Sciatic nerve (tissue), 2 donors: ENCODE measurements at places on chromosomes 16 and 17. TPM values are rescaled to one million over a fixed set of nuclear protein-coding genes. Genes with fewer than 3 reads are reported as not detected.

DNA sequence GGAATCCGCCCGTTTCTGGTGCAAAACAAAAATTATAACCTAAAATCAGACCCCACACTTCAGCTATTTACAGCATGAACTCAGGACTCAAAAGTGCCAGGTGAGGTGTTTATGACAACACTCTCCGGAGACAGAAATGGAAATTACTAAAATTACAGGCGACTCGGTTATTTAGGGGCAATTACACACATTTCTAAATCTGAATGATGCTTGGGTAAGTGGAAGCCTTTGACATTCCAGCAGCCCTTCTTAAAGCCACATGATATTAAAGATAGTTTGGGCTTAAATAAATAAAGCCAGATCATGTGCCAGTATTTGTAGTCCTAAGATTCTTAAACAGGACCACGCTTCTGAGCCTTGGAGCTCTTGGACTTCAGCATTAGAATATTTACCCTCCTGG is 36.7 kb upstream of the PMP22 start:
- no peak for DNase-seq

GRCh38 chr17:83046448-83047181 is 32.8 kb upstream of the METRNL start:
- DNase-seq: no peak

DNA sequence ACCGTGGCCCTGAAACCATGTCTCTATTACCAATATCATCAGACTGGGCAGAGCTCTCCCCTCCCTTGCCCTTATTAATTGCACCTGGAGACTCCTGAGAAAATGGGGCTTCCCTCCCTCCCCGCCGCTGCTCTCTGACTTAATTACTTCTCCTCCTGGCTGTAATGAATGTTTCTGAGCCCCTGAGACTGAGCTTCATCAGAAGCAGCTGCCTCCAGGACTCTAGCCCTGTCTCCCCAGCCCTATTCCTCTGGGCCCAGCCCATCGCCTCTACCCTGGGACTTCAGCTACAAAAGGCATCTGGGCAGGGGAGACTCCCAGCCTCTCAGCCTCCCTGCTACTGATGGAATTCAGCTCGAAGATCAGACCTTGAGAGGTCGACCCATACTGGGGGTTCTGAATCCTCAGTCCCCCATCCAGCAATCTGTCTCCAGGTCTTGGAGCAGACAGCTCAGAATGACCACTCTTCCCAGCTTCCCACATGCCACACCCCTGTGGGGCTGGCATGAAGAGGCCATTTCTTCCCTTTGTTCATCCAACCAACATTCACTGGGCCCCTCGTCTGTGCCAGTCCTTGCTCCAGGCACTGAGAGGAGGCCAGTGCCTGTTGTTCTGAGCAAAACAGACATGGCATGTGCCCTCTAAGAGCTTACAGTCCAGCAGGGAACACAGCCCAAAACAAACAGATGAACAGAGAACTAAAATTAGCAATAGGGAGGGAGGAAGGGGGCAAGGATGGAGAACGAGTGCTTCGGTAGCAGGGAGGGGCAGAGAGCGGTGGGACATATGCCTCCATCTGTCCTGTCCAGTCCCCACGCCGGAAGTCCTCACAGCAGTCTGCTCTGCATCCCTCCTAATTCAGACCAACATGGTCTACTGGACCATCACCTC is 17.0 kb upstream of the NAGS start:
- DNase-seq: no peak

DNA sequence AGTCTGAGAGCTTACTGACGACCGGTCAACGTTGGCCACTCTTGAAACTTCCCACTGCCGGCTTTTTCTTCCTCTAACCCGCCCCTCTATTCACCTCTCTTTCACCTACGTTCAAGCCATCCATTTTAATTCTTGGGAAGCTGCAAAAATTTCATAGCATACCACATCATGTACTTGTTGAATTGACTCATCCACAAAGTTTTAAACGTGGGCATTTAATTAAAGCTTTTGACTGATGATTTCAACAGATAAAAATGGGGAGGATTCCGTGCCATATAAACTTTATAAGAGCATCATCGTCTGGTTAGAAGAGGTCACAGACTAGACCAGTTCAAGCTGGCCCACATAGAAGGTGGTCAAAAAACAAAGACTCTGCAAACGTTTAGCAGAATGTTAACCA is 22.5 kb downstream of the VPS53 start:
- no peak for DNase-seq

DNA sequence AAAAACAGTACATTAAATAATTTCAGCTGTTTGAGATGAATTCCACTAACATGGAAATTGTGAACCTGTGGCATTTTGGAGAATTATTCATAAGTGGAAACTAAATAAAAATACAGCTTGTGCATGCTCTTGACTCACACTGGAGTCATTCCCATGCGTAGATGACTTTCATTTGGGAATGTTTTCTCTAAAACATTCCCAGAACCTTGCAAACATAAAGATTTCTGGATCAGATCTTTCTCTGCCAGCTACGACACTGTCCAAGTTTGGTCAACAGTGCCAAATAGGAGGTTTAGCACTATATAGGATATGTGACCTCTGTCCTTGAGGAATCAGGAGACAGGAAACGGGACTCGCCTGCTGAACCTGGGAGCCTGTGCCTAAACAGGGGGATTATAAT is 400.9 kb downstream of the SLC39A11 start:
- no peak for DNase-seq

The CLDN9 gene
- 0.53 TPM for total RNA-seq

The IGF2BP1 gene
- not detected for total RNA-seq
